ENCODE measurements at places on chromosomes 11 and 22.

DNA sequence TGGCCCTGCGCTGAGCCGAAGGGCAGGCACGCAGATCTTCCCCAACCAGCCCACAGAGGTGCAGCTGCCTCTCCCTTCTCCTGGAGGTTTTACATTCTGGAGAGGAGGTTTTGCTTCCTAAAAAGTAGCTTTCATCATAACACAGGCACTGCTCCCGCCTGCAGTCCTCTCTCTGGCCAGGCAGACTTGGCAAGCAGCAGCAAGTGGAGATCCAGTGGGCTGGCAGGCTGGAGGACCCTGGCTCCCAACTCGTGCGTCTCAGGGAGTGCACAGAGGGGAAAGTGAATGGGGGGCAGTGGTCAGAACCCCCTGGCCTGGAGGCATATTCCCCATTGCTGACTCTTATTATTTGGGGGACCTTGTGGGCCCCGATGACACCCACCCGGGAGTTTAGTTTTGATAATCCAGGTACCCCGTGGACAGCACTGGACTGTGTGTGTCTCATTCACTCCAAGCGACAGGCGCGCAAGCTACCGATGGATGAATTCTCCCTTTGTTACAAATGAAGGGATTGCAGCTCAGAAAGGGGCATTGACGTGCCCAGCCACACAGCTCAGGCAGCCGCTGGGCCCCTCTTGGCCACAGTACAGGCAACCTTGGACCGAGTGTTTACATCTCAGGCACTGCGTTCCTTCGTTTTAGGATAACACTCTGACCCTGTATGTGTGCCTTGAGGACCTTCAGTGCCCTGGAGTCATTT is 1223.9 kb downstream of the BRD1 start:
- no peak for DNase-seq

DNA sequence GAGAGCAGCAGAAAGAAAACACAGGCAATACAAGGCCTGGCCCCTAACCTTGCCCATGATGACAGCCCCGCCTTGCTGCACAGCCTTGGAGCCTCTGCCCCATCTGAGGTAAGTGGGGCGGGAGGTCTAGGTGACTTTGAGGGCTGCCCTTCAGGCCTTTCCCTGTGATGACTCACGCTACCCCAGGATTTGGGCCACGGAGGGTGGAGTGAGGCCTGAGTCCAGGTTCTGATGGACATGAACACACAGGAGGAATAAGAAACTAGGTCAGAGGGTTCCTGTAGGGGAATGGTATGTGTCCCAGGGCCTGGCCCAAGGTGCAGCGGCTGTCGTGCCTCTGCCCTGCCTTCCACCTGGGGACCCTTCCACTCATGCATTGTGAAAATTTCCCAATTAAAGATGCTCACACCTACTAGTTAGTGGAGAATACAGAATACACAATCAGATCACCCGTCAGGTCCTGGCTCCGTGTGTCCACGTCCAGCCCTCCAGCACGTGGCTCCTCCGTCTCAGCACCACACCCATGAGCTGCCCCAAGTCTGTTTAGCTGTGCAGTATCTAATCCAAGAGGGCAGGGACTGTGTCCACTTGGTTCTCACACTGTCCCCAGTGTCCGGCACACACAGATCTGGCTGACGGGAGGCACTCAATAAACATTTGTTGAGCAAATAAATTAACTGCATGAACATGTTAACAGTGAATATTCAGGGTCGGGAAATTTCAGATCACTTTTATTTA is 111.0 kb downstream of the CHST1 start:
- DNase-seq = no peak

DNA sequence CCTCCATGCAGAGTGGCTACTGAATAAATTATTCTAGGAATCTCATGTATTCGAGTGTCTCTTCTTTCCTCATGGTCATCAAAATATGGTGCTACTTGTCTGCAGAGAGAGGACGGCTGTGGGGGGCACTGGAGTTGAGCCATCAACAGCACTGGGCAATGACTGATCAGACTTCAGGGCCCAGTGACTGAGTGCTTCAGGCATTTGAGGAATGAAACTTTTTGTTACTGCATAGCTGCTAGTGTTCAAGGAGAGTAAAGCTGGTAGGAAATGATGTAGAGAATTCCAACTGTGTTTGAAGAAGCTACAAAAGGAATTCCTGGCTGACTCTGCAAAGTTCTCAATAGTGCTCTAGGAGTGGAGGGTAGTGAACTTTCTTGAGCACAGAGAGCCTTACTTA is 277.7 kb downstream of the CADM1 start:
- no peak for DNase-seq

DNA sequence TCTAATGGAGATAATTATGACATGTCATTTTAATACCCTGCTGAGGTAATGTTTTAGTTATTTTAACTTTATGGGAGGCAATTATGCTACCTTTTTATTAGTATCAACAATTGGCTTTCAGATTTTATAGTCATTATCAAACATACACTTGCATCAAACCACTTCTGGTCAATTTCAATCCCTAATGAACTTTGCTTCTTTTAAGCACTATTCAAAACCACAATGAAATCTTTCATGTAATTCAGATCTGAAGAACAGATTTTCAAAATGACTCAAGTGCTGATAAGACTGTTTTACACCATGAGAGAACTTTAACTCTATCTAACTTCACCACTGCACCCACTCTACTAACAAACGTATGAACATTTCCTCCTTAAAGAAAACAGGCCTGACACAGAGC is 25.9 kb upstream of the CCDC34 start:
- no peak for DNase-seq

GRCh38 chr22:17836992-17837742 is 62.9 kb upstream of the BID start:
- no peak for DNase-seq

DNA sequence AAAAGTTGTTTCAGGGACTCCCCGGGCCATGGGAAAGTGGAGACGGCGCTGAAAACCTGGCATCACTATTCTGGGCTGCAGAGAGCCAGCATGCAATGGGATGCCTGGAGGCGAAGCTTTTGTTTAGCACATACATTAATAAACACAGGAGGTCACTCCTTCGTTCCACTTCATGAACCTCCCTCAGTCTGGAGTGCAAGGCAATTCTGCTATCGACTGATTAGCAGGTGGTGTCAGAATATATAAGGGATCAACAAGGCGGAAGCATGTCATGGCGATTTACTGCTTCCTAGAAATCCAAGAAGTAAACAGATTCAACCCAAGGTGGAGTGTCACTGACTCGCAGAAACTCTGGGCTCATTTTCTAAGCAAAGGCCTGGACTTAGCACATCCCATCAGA is 45.4 kb upstream of the MN1 start:
- DNase-seq = no peak

GRCh38 chr11:42311944-42312343 is 852.5 kb upstream of the LRRC4C start:
- DNase-seq = no peak

DNA sequence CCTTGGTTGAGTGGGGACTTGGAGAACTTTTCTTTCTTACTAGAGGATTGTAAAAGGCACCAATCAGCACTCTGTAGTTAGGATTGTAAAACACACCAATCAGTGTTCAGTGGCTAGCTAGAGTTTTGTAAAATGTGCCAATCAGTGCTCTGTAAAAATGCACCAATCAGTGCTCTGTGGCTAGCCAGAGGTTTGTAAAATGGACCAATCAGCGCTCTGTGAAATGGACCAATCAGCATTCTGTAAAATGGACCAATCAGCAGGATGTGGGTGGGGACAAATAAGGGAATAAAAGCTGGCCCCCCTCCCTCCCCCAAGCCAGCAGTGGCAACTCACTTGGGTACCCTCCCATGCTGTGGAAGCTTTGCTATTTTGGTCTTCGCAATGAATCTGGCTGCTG is 5.5 kb upstream of the DRG1 start:
- no peak for DNase-seq

DNA sequence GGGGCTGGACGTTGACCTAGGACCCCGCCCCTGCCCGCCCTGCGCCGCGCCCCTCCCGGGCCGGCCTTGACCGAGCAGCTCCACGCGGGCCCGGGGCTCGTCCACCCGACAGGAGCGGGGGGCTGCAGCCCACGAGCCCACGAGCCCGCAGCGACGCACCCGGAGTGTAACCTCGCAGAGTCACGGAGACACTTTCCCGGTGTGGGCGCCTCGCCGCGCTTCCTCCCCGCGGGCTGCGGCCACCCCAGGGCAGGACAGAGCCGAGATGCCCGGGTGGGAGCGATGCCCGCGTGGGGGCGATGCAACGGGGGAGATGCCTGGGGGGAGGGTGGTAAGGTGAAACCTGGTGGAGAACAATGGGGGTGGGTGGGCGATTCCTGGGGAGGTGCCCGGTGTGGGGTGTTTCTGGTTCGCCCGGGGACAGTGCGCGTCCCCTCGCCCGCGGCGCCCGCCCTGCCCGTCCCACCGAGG is 4.9 kb upstream of the ZBED4 start:
- no peak for DNase-seq

DNA sequence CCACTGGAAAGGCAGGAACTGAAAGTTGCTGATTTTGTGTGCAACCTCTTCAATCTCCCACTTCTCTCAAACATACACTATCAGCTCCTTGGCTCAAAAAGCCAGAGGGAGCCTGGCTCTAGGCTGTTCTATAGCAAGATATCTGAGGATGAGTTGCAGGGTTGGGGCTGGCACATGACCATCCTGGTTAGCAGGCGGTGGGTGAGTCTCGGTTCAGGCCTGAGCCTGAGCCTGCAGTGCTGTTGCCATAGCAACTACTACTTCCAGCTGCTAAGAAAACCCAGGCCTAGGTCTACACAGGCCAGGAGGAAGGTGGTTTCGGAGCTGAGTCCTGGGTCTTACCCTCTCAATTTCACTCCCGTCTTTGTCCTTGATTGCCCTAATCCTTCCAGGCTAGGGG is 39.0 kb downstream of the CWC15 start:
- no peak for DNase-seq

DNA sequence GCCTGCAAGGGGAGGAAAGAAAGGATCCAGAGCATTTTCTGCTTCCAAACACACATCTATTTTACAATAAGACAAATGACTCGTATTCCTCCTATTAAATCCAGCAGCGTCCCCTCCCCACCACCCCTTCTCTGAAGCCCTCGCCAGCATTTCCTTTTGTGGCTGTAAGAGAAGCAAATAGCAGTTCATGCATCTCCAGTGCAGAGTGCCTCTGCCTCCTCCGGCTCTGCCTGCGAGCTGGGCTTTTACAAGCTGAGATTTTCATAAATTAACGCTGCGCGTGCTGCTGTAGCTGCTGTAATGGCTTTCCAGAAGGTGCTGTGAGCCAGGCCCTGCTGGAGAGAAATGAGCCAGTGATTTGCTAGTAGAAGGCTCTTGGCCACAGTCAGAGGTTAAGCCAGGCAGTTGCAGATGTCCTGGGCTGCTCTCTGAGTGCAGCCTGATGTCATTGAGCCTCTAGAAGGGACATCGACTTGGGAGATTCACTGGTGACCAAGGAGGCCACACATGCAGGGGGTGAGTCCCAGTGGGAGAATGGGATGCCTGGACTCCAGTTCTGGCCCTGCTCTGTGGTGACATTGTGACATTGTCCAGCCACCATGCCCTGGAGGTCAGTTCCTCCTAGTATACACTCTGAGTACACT is 134.5 kb upstream of the NAV2 start:
- peak; percentile 57 for DNase-seq
